ENCODE measurements at places on chromosomes 5 and 9.

DNA sequence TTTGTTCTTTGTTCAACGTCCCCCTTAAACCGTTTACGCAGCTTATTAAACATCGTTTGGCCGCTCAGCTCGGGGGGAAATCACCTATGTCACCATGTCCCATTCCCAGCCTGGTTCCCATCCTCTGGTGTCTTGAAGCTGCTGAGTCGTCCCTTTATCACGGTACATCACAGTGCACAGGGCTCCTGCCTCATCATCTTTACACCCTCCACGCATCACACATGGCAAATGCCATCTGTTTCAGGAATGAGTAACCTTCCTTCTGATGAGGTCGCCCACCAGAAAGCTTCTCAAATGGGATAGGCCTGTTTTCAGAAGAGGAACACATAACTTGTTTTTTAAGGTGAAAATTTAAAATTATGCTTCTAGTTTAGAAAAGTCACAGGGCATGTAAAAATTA, 7.9 kb upstream of the LHX6 start:
- no peak for DNase-seq

GRCh38 chr9:107484117-107484723, 5.3 kb downstream of the KLF4 start:
- DNase-seq, result peak; percentile 81

DNA sequence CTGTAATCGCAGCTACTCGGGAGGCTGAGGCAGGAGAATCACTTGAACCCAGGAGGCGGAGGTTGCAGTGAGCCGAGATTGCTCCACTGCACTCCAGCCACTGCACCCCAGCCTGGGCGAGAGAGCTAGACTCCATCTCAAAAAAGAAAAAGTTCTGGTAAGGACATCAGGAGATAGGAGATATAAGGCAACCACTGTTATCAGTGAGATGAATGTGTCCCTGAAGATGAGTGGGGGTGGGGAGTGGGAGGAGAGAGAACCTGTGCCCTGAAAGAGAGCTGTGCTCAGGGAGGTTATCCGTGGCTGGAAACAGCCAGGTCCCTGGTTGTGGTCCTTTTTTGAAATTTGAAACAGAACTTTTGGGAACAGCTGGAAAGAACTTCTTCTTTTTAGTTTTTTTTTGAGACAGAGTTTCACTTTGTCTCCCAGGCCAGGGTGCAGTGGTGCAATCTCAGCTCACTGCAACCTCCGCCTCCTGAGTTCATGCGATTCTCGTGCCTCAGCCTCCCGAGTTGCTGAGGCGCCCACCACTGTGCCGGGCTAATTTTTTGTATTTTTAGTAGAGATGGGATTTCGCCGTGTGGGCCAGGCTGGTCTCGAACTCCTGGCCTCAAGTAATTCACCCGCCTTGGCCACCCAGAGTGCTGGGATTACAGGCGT, 2.6 kb downstream of the PTPA start:
- DNase-seq, result no peak

- no peak for DNase-seq
Observed at GRCh38 chr5:5139336-5139776, 774 bp upstream of the ADAMTS16 start.

DNA sequence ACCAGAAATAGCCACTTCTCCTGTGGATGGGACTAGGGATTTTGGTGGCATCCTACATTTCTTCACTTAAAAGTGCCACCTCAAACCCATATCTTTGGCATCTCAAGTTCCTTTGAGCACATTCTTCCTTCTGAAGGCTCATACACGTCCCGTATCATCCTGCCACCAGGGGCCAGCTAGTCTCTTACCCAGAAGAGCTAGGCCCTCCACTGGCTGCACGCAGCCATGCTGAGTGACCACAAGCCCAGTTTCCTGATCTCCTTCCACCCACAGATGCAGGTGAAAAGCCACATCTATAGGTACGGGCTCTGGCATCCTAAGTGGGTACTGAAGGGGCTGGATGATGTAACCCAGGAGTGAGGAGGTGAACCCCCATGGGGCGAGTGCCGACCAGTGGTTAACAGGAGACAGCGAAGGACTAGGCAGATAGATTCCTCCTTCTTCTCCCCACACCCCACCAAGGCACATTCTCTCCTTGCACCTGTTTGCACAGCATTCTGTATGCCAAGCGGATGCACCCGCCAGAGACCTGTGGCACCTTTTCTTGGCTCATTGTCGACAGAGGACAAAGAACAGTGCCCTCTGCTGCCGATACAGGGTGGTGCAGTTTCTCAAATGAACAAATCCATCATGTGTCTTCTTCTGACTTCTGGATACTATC, 14.4 kb upstream of the SCGB3A1 start:
- DNase-seq, result peak; percentile 51

GRCh38 chr9:133830711-133831110, 92.6 kb upstream of the SARDH start:
- DNase-seq, result no peak

- no peak for DNase-seq
Observed at GRCh38 chr9:37999588-38000189, 69.3 kb downstream of the SHB start.

DNA sequence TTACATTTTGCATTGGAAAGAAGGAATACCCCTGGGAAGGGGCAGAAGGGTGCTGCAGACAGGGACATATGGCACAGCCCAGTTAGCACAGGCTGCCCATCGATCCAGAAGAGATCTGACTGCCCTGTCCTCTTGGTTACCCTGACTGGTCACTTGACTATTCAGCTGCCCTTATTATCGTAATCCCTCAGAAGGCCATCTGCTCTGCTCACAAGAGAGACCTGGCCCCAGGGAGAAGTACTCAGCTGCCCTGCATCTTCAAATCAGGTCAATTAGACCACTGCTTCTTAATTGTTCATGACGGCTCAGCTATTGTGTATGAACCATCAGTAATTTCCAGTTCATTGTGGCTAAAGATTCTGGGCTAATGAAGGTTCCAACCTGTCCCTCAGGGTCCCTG, 345.0 kb downstream of the TLE1 start:
- no peak for DNase-seq

DNA sequence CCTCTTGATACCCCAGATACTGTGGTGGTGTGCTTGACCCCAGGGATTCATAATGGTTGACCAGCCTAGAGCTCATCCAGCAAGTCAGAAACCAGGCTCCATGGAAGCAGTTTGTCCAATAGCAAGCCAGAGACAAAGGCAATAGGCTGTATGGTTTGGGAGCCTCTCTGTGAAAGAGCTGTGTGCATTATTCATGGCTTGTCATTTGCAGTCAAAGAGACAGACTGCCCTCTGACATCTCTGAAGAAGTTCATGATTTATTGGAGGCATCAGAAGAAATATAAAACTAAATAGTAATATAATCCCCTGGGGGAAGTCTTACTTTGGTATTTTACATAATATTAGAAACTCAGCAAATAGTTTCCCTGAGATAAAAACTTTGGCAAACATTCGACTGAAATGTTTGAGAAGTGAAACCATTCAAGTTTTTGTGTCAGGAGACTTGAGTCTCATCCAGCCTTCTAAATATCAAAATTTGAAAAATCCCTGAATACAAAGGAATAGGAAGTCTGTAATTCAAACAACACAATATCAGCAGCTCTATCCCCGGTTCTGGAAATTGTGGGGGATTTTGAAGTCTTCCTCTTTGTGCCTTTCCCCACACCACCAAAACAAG, 250.3 kb downstream of the ZSWIM6 start:
- DNase-seq, result no peak

DNA sequence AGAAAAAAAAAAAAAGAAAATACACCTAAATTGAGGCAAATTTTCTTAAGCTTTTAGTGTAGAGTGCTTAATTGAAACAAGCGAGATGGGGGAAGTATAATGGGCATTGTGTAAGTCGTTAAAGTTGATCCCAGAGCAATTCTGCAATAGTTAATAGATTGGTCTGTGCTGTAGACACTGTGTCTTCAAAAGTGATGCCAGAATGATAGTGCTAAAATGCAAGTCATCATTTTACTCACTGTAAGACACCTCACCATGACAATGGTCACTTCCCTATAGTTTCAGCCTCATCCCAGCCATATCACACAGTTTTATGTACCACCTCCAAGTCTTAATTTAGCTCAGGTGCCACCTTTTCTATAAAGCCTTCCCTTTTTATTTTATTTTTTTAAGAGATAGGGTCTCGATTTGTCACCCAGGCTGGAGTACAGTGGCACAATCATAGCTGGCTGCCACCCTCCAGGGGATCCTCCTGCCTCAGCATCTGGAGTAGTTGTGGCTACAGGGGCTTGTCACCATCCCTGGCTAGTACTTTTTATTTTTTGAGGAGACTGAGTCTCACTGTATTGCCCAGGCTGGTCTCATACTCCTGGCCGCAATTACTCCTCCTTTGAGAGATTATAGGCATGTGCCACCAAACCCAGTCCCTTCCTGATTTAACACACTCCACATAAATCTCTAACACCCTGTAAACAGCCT, 6.2 kb downstream of the COX7C start:
- DNase-seq, result no peak

DNA sequence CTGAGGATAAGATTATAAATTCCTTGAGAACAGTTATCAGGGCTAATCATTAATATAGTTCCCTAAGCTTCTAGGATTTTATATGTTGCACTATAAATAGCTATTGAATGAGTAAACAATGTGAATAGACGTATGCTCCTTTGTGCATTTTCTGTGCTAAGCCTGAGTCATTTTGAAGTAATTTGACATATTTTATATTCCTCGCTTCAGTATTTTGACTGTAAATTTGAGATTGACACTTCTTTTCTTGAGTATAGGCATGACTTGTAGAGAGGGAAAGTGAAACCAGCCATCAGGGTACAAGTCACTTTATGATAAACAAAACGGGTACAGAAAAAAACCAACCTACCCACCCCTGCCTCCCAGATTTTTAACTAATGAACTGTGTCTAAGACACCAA, 367.7 kb upstream of the PRR16 start:
- peak; percentile 25 for DNase-seq

DNA sequence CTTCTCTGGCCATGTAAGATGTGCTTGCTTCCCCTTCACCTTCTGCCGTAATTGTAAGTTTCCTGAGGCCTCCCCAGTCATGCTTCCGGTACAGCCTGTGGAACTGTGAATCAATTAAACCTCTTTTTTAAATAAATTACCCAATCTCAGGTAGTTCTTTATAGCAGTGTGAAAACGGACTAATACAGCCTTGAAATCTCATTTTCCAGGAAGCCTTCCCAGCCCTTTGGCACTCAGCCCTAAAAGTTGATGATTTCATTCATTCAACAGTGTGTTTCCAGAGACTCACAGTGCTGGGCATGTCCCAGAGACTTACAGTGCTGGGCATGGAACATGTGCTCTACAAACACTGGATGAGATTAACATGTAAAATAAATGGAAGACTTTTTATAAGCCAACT, 135.8 kb downstream of the DCP2 start:
- DNase-seq, result no peak

DNA sequence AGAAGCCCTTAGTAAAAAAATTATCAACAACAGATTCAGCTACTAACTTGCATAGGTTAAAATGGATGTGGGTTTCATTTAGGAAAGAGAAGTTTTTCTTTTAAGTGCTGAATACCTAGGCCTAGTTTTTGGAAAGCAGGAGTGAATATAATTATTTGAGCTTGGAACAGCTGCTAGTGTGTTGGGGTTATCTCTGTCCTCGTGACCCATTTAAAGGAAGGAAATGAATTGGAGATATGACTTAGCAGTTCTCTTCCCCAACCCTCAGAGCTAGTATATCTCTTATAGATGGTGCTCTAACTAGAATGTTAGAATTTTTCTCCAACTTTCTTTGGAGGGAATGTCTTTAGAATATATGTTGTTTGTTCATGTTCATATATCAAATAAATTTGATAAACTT, 38.6 kb downstream of the ZNF366 start:
- DNase-seq, result no peak

DNA sequence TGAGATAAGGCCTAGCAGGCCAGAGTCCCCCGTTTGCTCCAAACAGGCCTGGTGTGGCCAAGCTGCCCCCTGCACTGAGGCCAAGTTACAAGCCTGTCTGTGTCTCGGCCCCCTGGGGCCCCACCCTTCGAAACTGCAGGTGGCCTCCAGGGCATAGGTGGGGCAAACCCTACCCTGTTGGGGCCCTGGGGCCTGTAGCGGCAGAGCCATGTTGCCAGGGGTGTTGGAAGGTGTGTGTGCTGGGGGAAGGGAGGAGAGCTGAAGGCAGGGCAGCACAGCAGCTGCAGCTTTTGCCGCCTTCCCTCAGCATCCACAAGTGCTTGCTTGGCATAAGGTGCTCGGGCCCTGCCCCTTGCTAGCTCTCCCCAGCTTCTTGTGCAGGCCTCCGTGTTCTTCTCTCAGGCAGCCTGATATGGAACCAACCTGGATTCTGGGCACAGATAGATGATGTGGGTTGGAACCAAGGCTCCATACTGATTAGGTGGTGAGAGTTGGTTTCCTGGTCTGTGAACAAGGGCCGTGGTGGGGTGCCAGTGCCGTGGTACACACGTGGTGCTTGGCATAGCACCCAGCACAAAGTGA, 12.7 kb downstream of the IRF1 start:
- no peak for DNase-seq

- no peak for DNase-seq
Observed at GRCh38 chr5:138873466-138874221, 1.5 kb downstream of the LRRTM2 start.

DNA sequence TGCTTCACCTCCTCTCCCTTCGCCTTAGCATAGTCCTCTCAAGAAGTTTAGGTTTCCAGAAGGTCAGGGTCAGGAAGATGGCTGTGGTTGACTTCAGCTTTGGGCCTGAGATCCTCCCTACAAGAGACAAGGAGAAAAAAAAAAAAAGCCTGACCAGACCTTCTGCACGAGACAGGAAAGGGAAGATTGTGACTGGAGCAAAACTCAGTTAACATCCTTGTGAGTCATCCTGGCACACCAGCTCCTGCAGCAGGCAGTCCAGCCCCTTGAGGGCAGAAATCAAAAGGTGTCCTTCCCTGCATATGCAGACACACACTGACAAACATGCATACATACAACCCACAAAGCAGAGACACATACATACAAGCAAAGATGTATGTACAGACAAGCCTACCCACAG, 18.0 kb upstream of the ENHO start:
- peak; percentile 77 for DNase-seq

DNA sequence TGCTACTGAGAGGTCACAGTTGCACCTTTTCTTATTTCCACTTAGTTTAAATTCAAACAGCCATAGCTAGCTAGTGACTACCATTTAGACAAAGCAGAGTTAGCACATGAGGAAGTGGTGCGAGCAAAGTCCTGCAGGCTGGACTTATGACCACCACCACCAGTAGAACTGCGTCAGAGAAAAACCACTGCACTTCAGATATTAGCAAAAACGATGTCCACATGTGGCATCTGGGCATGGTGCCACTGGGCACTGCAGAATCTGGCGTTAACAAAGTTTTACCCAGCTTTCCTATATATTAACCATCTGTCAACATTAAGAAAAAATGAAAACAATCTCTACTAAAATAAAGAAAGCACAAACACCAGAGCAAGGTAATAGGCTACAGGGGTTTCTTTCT, 80.1 kb downstream of the SPTLC1 start:
- DNase-seq, result no peak
